NCI-H1048 (cell line): ENCODE measurements at places on chromosomes 1 and 21.

DNA sequence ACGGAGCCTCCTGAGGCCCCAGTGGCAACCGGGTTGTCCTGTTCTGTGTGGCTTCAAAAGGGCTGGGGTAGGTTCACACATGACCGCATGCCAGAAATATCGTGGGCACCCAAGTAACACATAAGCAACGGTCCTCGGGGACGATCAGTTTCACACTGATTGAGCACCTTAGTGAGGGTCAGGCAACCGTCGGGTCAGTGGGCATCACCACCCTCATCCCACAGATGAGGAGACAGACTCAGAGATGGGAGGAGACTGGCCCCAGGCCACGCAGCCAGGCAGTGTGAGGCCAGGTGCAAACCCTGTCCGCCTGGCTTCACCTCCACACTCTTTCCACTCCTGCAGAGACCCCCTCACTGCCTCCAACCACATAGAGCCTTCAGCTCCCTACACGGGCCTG is 309.8 kb downstream of the MATN1 start:
- no peak for DNase-seq

GRCh38 chr21:41582298-41582840 is 74.4 kb upstream of the TMPRSS2 start:
- no peak for DNase-seq

DNA sequence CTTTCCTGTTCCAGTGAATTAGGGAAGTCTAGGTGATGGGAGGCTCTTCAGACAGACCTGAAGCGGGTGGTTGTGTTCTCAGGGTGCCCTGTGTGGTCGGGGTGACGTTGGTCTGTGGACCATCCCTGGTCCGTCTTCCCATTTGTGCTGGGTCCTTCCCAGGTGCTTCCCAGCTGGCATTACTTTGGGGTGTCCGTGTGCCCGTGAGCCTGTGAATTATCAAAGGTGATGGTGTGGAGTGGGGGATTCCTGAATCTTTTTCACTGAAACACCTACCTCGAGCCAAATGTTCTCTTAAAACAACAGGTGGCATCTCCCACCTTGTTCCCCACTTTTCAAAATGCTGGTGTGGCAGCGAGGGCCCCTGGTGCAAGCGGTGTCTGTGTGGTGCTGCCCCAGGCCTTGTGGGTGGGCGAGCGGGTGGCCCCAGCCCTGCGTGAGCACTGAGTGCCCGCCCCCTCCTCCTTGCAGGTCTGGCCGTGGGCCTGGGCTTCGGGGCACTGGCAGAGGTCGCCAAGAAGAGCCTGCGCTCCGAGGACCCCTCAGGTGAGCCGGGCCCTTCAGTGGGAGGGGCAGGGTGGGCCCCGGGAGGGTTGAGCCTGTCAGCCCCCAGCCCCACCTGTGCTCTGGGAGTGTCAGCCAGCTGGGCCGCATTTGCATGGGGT is 37.0 kb downstream of the COQ8A start:
- no peak for DNase-seq

DNA sequence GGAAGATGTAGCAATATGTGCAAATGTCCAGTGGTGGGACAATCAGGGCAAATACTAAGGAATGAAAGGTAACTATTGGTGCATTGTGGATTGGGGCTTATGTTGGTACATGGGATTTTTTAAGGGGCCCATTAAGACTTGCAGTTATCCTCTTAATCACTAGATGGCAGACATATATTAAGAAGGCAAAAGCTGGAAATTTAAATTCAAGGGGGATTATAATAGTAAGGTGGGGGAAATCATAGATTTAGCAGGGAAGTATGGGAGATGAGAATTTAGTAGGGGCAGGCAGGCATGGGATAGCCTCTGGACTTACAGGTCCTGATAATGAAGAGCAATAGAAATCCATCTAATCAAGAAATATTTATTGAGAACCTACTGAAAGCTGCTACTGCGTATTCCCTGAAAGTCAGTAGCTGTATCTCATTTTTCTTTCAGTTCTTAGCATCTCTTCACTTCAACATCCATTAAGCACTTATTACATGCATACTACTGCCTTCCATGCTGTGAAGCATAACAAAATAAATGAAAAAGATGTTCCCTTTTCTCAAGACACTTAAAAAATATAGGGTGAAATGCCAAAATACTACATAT is 251.8 kb downstream of the CRB1 start:
- no peak for DNase-seq

DNA sequence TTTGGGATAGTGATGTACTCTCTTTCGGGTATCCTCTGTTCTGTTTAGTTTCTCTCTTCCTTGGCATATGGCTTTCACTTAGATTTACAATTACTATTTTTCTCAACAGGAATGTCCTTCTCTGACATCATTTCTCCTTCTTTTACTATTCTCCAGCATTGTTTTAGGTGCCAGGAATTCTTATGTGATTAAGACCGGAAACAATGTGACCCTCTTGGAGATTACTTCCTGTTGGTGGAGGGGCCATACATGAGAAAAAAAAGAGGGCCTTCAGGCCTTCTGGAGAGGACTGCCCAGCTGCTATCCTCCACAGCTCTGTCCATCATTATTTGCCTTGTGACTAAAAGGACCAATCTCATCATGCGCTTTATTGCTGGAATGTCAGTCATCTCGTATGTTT is 50.4 kb upstream of the ADAMTS5 start:
- no peak for DNase-seq

GRCh38 chr21:40640266-40640789 is 206.6 kb downstream of the DSCAM start:
- DNase-seq, result no peak

GRCh38 chr1:236066054-236066453 is 1.2 kb upstream of the NID1 start:
- DNase-seq, result no peak

- DNase-seq, result no peak
These were observed 24.0 kb upstream of the PAX7 start for GRCh38 chr1:18606443-18607288.

- no peak for DNase-seq
These were observed 5.5 kb upstream of the AGTRAP start for GRCh38 chr1:11730429-11730891.

DNA sequence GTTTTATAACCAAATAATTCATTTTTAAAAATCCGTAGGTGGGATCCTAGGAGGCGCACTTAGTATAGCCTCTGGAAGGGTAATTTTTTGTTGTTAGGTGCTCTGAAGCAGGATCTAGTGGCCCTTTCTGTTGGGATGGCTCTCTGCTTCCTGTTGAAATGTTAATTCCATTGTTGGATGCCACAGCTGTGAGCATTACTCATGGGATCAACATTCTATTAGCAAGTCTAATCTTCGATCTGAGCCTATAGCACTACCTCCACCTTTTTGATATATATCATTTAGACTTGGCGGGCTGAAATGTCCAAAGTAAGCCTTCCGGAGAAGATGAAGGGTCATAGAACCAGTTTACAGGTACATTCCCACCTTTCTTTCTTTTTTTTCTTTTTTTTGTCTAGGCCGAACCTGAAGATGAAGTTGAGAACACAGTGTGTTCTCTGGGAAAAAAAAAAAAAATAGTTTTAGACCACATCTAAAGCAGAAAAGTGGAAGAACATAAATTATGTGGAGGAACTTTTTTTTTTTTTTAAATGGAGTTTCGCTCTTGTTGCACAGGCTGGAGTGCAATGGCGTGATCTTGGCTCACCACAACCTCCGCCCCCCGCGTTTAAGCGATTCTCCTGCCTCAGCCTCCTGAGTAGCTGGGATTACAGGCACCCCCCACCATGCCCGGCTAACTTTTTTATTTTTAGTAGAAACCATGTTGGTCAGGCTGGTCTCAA is 1.4 kb downstream of the CXADR start:
- DNase-seq, result no peak

DNA sequence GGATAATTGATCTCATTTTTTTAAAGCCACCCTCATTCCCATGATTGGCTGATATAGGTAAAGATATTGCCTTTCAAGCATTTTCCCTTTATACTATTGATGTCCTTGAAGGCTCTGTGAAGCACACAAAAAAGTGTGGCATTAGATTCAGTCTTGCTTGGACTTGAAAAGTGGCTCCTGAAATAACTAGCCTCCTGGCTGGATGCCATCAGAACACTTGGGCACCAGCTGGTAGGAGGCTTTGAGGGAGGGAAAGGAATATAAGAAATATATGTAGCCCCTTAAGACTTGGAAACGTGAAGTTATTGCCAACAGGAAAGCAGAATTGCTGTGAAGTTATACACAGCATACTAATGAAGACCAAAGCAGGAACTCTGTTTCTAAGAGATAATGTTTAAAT is 14.1 kb downstream of the MTR start:
- DNase-seq, result no peak

GRCh38 chr21:38306433-38307141 is 49.8 kb downstream of the KCNJ15 start:
- DNase-seq, result no peak

DNA sequence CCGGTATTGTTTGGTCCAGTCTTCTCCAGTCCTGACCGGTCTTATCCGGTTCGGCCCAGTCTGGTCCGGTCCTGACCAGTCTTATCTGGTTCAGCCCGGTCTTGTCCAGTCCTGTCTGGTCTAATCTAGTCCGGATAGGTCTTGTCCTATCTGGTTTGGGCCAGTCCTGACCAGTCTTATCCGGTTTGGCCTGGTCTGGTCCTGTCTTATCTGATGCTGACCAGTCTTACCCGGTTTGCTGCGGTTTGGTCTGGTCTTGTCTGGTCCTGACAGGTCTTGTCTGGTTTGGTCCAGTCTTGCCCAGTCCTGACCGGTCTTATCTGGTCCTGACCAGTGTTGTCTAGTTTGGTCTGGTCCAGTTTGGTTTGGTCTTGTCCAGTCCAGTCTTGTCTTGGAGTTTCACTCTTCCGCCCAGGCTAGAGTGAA is 30.1 kb downstream of the DHX9 start:
- DNase-seq, result no peak

GRCh38 chr1:8367571-8368194 is 49.8 kb downstream of the SLC45A1 start:
- DNase-seq, result no peak

DNA sequence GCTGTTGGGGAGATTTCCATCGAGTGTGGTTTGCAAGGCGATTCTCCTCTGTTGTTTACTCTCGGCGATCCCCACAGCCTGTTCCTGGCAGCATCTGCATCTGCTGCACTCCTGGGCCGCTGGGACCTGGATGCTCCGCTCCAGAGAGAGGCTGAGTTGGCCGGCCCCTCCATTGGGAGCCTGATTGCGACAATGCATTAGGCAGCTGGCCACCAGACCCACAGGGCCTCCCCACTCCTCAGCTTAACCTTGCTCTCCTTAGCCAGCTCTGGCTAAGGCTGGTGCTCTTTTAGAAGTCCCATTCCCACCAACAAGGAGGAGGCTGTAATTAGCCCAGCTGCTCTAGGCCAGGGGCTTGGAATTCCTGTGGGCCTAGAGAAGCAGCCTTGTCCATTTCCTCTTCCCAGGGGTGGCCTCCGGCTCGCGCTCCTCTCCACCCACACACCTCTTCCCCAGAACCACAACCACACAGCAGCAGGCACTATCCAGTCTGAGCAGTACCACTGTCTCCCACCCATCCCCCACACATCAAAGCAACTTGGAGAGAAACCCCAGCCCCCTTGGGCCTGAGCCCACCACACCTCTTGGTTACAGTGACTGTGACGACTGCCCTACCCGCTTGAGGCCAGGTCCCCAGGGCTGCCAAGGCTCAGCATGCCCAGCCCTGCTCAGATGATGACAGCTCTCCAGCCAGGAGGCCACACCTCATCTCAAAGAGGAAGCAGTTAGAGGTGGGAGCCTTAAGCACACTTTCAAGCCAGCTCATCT is 193.8 kb upstream of the EDN2 start:
- no peak for DNase-seq

- DNase-seq, result no peak
These were observed 40.3 kb downstream of the SPAG17 start for GRCh38 chr1:118144684-118145083.

DNA sequence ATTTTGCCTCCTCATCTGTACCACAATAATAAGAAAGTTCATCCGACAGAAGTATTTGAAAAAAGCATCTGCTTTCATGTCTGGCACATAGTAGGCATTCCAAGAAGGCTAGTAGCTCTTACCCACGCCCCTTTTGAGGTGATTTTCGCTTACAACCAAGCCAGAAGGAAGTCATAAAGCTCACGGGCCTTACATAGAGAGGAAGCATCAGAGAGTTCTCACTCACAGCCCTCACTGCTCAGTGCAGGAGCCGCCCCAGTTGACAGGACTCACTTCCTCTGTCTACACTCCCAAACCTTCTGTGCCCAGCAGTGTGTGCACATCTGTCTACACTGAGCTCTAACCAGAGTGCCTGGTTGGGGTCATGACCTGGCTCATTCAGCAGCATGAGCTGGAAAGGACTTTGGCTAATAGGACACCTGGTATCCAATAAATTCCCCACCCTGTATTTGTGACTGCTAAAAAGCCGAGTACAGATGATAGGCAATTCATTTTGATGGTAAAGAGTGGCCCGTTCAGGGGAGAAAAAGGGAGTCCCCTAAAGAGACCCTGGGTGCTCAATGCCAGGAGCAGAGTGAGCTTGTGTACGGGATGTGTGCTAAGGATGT is 36.8 kb upstream of the DUSP10 start:
- DNase-seq, result no peak

GRCh38 chr21:45788198-45788597 is 144.7 kb downstream of the PCBP3 start:
- no peak for DNase-seq

GRCh38 chr1:222616525-222616924 is 1.4 kb upstream of the MIA3 start:
- DNase-seq, result no peak

GRCh38 chr1:201634261-201634660 is 95.3 kb downstream of the NAV1 start:
- DNase-seq, result no peak

DNA sequence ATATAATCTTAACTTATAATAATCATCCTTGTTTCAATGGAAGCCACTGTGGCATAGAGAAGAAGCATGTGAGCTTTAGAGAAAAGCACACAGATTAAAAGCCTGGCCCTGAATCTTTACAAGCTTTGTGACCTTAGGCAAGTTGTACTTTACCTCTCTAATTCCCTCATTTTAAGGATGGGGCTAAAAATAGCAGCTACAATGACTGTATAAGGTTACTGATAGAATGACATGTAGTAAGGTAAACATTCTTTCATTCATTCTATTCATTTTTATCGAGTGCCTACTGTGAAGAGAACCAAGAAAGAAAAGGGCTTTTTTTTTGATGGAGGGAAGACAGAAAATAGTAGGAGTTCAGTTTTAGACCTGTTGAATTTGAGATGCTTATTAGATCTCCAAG is 25.6 kb downstream of the CDKN2C start:
- no peak for DNase-seq

GRCh38 chr1:42841010-42841409 is 5.4 kb upstream of the ZNF691 start:
- DNase-seq, result no peak

- DNase-seq, result no peak
These were observed 42.2 kb downstream of the SPATA17 start for GRCh38 chr1:217673387-217673786.
